ENCODE measurements at places on chromosomes 6 and 20.

DNA sequence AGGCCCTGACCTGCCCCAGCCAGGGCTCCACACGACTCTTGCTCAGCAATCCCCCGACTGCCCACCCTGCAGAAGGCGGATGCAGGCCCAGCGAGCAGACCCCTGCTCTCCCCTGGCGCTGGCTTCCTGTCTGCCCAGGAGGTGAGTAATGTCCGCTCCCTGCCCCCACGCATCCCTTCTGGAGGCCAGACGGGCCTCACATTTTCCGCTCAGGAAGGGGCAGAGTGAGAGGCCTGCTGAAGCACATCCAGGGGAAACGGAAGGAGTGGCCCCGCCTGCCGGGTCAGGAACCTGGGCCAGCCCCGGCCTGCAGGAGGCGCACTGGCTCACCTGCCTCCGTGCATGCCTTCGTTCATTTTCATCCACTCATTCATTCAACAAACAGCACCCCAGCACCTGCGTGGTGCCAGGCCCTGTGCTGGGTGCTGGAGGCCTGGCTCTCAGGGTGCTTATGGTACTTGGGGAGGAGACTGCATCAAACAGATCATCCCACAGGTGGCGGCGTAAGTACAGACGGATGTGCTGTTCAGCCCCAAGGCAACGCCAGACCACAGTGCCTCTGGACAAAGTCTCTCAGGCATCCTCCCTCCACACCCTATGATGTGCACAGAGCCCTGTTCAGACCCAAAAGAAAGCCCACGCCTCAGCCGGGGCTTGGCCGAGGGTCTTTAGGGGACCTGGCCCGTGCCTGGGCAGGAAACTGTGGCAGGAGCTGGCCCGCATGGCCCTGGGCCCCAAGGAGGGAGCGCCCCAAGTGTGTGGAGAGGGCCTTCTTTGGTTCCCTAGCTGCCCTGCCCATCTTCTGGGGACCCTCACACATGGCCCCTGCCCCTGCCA, 112.1 kb downstream of the ASXL1 start:
- peak; percentile 64 for DNase-seq

DNA sequence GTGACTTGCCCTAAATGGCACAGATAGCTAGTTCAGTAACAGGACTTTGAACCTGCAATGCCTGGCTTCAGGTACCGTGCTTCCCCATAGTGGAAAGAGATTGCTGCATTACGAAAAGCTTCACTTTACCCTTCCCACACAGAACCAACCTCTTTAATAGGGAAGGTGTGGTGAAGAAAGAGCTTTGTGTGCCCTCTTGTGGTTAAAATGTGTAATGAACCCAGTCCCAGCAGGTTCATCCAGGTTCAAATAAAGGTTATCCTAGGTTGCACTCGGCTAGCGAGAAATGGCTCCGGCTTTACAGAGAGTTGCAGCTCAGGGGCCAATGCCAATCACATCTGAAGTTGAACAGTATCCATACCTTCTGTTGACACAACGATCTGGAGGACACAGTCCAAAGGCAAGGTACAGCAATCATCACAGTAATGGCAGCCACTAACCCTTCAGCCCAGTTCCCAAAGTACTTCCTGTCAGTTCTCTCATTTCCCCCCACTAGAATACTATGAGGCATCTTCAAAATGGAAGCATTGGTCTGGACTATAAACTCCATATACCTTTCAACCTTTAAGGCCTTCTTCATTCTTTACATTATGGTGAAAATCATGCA, 3.0 kb downstream of the DEFB115 start:
- no peak for DNase-seq

DNA sequence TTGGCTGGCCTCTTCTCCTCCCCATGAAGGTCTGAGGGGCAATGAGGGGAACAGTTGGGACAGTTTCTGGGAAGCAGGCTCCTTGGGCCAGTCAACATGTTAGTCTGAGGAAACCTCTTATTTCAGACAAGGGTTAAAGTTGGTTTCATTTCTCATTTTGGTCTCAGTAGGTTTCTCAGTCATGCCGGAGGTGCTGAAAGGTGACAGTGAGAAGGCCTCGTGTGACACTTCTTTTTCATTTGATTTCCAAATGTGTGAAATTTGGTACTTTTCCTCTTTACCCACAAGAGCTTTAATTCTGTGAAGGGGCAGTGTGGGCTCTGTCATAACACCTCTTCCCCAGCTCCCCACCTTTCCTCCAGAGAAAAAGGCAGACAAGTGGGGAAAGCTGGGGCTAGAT, 7.5 kb upstream of the GLP1R start:
- no peak for DNase-seq

- no peak for DNase-seq
These were observed 130.3 kb upstream of the BMP2 start for GRCh38 chr20:6637160-6637579.

GRCh38 chr6:89610149-89610642, 28.4 kb downstream of the LYRM2 start:
- DNase-seq = peak; percentile 74

DNA sequence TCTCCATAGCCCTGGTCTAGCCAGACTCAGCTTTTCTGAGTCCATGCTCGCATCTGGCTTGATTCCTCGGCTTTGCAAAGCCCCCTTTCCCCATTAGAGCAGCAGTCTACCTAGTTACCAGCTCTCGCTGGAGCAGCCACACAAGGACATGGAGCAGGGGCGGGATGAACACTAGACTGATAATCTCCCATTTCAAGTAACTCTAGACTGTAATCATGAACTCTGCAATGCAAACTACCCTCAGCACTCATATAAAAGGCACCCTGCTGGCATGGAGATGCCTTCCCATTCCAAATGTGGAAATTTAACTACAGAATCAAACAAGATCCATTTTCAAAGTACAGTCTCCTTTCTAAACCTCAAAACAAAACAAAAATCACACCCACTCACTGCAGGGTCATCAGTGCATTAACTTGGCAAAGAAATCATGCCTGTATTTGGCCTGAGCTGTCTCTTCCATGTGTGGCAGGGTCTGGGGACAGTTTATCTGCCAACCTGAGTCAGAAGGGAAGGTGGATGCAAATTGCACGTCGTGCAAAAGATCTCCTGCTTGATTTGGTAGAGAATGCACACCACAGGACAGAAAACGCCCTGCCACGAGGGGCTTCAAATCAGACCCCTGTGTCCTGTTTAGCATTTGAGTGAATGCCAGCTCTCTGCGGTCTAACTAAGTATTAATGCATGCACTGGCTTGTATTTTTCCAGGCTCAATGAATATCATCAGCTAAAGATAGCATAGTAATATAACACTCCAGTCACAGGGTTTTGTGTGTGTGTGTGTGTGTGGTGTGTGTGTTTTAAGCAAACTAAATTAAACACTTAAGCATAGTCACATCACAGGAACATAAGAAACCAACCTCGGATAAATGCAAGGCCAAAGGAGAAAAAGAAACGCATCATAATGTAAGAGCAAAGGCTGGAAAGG, 85.3 kb downstream of the MYLK4 start:
- DNase-seq = no peak

GRCh38 chr6:146770965-146771735, 172.4 kb downstream of the ADGB start:
- DNase-seq = no peak

- peak; percentile 43 for DNase-seq
These were observed at the start of gene GPR6 for GRCh38 chr6:109978174-109979032. Gene GPR6 (plus strand): TSS chr6:109978311. CDS start chr6:109979113, 802 bp downstream.

GRCh38 chr20:4544765-4545164, 176.9 kb upstream of the PRND start:
- DNase-seq = no peak

- no peak for DNase-seq
These were observed 501.8 kb downstream of the CD83 start for GRCh38 chr6:14619419-14619781.

- no peak for DNase-seq
These were observed 130.2 kb upstream of the AKIRIN2 start for GRCh38 chr6:87832025-87832825.

DNA sequence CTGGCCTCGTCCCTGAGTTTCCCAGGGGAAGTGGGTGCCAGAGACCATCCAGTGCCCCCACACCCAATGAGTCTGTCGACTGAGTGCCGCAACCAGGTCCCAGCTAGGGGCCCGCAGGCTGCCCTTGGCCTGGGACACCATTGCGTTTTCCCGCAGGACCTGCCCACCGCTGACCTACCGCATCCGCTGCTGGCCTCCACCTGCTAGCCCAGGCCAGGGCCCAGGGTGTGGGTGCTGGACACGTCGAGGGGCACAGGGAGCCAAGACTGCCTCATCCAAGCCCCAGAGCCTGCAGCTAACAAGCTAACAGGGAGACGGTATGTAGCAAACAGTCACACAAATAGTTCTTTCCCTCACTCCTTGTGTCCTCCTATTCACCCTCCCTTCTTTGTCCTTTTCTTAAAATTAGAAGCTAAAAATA, 97.7 kb downstream of the TMEM242 start:
- DNase-seq = peak; percentile 47

DNA sequence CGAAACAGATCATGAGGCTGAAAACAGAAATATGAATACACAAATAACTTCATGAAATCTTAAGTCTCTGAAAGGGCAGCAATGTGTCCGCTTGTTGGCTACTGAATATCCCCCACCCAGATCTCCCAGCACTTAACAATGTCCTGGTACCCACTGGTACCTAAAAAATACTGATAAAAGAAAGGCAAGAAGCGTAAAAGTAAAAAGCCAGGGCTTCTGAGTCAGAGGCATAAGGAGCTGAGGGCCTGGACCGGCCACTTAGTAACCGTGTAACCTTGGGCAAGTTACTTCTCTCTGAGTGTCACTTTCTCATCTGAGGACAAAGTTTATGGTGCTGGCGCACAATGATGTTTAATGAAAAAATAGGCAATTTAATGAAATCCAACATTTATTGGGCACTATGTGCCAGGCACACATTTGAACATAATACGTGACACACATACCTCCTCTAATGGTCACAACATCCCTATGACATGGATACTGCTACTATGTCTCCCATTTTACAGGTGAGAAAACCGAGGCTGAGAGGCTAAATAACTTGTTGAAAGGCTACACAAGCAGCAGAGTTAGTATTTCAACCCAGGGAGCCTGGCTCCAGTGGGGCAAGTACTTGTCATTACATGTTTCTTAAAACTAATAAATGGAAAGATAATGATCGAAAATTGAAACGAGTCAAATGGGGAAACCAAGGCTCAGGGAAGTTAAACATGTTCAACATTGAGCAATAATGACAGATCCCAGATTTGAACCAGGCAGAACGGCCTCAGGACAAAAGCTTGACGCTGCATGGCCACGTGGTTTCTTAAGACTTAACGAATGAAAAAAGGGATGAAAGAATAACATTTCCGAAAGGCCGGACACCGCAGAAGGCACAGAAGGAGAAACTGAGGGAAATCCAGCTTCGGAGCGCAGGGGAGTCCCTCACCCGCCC, 828 bp downstream of the TP53RK start:
- no peak for DNase-seq

DNA sequence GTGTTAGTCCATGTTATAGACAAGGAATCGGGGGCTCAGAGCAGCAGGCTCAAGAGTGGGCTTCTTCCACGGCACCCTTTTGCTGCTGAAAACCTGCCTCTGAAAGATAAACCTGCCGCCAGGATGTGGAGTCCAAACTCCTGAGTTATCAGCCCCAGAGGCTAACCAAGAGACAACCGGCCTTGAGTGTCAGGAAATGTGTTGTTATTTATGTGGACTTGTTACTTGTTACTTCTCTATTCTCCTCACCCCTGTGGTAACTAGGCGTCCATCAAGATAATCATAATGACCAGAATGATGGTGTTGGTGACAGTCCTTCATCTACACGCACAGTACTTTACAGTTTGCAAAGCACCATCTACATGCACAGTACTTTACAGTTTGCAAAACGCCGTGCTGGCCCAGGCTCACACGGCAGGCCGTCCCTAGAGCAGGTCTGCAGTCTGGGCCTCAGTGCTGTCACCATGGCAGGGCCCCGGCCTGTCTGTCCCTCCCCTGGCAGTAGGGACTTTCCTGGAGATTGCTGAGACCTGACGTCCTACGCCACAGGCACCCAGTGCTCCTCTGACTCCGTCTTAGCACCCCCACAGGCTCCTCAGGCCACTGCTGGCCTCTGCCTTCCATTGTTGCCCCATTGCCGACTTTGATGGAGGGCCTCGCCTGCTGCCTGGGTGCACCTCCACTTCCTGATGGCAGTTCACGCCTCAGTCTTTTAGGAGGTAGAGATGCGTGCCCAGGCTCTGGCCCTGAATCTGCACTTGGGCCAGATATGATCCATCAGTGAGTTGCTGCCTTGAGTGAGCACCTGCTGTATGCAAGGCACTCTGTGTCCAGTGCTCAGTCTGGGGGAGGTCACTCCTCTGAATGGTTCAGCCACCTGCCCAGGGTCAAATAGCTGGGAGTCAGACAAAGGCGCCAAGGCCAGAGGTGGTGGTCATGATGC, 9.1 kb upstream of the BPIFB4 start:
- DNase-seq = no peak

DNA sequence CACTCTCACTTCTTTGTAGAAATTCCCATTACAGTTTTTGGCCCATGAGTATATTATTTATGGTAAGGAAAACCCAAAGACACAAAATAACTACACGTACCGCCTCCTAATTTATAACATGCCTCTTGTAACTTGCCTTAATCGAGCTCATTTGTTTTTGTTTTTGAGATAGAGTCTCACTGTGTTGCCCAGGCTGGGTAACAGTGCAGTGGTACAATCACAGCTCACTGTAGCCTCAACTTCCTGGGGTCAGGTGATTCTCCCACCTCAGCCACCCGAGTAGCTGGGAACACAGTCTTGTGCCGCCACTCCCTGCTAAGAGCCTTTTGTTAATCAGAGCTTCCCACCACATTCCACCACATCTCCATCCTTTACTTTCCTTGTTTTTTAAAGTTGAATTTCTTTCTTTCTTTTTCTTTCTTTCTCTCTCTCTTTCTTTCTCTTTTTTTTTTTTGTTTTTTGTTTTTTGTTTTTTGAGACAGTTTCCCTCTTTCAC, 15.5 kb downstream of the ASIP start:
- DNase-seq = no peak

- DNase-seq = no peak
These were observed 4.3 kb downstream of the VSX1 start for GRCh38 chr20:25077610-25078169.

- no peak for DNase-seq
These were observed 181.2 kb downstream of the ZDHHC14 start for GRCh38 chr6:157561929-157562810.

DNA sequence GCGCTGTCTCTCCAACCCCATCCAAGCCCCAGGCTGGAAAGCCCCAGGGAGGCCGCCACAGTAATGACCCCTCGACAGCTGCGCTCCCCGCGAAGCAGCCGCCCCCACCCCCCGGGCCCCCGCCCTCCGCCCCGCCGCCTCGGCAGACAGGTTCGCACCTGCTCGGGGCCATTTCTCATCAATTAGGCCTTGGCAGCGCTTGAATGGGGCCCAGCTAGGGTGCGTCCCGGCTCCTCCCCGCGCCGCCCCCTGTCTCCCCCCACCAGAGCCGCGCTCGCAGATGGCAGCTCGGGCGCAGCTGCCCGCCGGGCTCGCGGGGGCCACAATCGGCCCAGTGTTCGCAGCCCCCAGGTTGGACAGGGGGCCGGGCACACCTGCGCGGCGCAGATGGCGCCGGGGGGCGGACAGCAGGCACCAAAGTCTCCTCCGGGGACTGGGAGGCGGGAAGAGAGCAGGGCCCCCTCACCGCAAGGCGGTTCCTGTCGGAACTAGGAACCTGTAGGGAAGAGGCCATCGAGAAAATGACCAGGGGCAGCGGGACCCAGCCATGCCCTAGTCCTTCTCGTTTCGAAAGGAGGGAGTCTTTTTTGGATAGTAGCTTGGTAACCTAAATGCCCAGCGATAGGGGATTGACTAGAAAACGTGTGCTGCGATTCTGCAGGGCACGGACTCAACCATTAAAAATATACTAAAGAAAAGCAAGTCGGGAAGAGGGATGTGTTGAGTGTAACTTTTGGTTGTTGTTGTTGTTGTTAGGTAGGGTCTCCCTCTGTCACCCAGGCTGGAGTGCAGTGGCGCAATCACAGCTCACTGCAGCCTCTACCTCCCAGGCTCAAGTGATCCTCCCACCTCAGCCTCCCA, 83.2 kb upstream of the EYA2 start:
- DNase-seq = peak; percentile 63

GRCh38 chr6:51711876-51712275, 375.5 kb downstream of the PKHD1 start:
- no peak for DNase-seq
